Dermis blood vessel endothelial cell (primary cell): ENCODE measurements at places on chromosomes 11 and 22. TPM values are rescaled to one million over a fixed set of nuclear protein-coding genes. Genes with fewer than 3 reads are reported as not detected.

The AQP11 gene
- total RNA-seq = 0.42 and 0.68 TPM in 2 replicates

The SYCE3 gene
- total RNA-seq = not detected in 2 replicates

The DEUP1 gene
- not detected in 2 replicates for total RNA-seq

The OR52K2 gene
- not detected in 2 replicates for total RNA-seq

The UPK3A gene
- total RNA-seq = not detected in 2 replicates

The GLYATL2 gene
- 0.09 TPM in 1 of 2 replicates, not detected in the other for total RNA-seq

The CCDC73 gene
- 0.09 TPM in 1 of 2 replicates, not detected in the other for total RNA-seq

The SCUBE2 gene
- 3.5 and 3.9 TPM in 2 replicates for total RNA-seq

The CFAP300 gene
- 0.09 TPM in 1 of 2 replicates, not detected in the other for total RNA-seq

The FHIP1B gene
- 9.5 and 15.1 TPM in 2 replicates for total RNA-seq

The NELL1 gene
- total RNA-seq = not detected in 2 replicates

The PHLDB1 gene
- total RNA-seq = 38.8 and 47.8 TPM in 2 replicates

The FGF3 gene
- total RNA-seq = not detected in 2 replicates

The PRR14L gene
- total RNA-seq = 23.0 and 32.2 TPM in 2 replicates

The ZNRF3 gene
- 2.6 and 3.2 TPM in 2 replicates for total RNA-seq

The SREBF2 gene
- total RNA-seq = 46.3 and 110 TPM in 2 replicates

The SERHL2 gene
- total RNA-seq = 3.0 and 3.1 TPM in 2 replicates

The PAX6 gene
- total RNA-seq = not detected in 2 replicates

The FUT4 gene
- total RNA-seq = 6.4 and 6.5 TPM in 2 replicates

The TTC38 gene
- total RNA-seq = 34.9 and 50.9 TPM in 2 replicates

The VPREB1 gene
- total RNA-seq = not detected in 2 replicates

The MCHR1 gene
- 0.09 TPM in 1 of 2 replicates, not detected in the other for total RNA-seq

The KDM4D gene
- 0.17 and 0.65 TPM in 2 replicates for total RNA-seq

The OR8D1 gene
- total RNA-seq = not detected in 2 replicates

The MAP6 gene
- 0.14 and 0.51 TPM in 2 replicates for total RNA-seq

The GAS2L1 gene
- 24.7 and 44.4 TPM in 2 replicates for total RNA-seq

The NLRP10 gene
- under 0.01 TPM in 1 of 2 replicates, not detected in the other for total RNA-seq

The SERPING1 gene
- total RNA-seq = 0.19 and 0.85 TPM in 2 replicates

The OR10A2 gene
- not detected in 2 replicates for total RNA-seq

The SIK2 gene
- 12.8 and 13.2 TPM in 2 replicates for total RNA-seq

The IL17REL gene
- total RNA-seq = 0.05 and 0.17 TPM in 2 replicates
